NCI-H460 (cell line): ENCODE measurements at places on chromosomes 2 and 18.
A peak's percentile ranks its signal among the peaks of the same experiment; 100 is the strongest.

DNA sequence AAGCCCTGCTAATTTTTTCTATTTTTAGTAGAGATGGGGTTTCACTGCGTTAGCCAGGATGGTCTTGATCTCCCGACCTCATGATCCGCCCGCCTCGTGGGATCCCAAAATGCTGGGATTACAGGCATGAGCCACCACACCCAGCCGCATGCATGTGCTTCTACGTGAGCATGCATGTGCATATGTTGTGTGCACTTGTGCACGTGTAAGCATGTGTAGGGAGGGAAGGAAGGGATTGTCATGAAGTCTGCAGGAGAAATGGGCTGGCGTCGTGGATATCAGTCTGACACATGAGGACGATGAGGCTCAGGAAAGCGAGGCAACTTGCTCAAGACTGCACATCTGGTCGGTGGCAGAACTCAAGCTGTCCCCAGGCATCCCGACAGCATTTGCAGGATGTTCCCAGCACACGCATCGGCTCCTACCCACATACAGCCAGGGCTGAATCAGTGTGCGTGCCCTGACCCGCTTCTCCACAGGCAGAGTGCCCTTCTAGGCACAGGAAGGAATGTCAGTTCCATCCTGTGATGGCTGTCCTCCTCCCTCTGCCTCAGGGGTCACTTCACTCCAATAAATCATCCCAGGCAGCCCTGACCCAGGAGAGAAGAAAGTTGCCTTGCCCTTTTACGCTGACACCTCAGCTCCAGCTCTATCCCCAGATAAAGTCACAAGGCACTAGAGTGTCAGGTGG lies 49.9 kb upstream of the SLC14A2 start:
- no peak for DNase-seq

DNA sequence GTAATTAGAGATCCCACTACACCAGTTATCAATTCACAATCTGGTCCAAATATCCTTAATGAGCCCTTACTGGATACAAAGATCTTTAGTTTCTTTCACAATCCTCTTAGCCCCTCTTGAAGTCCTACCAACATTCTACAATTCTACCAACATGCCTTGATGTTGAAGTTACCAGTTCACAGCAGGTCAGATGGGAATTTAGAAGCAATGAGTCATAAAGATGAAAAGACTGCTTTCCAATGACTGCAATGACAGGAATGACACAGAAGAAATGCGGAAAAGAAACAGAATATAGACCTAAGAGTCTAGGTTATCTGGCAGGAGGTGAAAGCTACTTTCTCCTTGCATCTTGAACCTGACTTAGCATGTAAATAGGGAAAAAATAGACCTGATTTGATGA lies 24.5 kb downstream of the RTTN start:
- DNase-seq, result peak; percentile 22

DNA sequence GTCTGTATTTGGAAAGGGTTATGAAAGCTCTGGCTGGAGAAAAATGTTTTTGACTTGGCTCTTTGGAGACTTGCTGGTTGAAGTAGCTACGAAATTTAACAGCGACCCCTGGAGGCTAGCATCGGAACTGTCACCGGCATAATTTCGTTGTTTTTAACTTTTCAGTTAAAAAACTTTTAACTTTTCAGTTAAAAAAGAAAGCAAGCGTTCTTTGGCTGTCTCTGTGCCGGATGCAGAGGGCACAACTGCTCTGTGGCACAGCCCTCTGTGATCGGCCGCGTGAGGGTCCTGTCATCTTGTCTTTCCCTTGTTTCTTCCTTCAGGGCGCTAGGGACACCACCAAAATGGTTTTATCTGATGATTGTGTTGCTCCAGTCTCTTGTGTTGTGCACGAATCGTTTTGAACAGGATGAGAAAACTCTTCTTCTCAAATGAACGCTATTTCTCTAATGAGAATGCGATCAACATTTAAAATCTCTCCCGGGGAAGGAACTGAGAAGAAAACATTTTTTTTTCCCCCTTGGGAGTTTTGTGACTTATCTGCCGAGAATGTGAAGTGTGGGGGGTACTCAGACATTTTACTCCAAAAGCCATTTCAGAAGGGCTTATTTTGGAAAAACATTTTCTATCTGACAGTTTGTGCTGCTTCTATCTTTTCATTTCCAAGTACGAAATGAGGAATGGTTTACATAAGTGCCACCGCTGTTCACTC lies 57.1 kb downstream of the ADCYAP1 start:
- DNase-seq, result no peak

GRCh38 chr2:3430740-3431490 lies 51.4 kb downstream of the TRAPPC12 start:
- DNase-seq, result no peak

GRCh38 chr2:71498261-71498701 lies 44.9 kb downstream of the DYSF start:
- DNase-seq, result no peak

GRCh38 chr2:39492095-39492590 lies 55.1 kb upstream of the MAP4K3 start:
- peak; percentile 35 for DNase-seq

GRCh38 chr18:68734308-68734707 lies 19.4 kb upstream of the TMX3 start:
- no peak for DNase-seq

- DNase-seq, result no peak
These were observed 41.7 kb downstream of the POLR1A start for GRCh38 chr2:86064006-86064405.

DNA sequence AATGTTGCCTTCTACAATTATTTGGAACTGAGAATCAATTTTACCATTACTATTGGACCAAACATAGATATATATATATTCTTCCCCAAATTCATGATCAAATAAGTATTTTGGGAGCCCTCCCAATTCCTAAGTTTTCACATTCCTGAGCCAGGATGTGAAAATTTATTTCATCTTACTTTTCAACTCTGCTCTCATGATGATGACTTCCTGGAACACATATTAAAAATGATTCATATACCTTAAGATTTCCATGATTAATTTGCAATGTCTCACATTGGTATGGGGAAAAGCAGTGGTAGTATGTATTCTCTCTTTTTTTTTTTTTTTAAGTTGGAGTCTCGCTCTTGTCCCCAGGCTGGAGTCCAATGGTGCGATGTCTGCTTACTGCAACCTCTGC lies 596.1 kb upstream of the ZEB2 start:
- no peak for DNase-seq

GRCh38 chr2:117714110-117714509 lies 100.4 kb upstream of the DDX18 start:
- DNase-seq, result no peak

DNA sequence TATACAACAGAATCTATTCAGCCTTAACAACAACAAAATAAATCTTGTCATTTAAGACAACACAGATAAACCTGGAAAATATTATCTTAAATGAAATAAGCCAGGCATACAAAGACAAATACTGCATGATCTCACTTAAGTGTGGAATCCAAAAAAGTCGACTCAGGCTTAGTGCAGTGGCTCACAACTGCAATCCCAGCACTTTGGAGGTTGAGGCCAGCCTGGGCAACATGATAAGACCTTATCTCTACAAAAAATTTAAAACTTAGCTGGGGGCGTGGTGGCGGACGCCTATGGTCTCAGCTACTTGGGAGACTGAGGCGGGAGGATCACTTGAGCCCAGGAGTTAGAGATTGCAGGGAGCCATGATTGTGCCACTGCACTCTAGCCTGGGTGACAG lies 75.2 kb upstream of the RNU4ATAC start:
- no peak for DNase-seq

DNA sequence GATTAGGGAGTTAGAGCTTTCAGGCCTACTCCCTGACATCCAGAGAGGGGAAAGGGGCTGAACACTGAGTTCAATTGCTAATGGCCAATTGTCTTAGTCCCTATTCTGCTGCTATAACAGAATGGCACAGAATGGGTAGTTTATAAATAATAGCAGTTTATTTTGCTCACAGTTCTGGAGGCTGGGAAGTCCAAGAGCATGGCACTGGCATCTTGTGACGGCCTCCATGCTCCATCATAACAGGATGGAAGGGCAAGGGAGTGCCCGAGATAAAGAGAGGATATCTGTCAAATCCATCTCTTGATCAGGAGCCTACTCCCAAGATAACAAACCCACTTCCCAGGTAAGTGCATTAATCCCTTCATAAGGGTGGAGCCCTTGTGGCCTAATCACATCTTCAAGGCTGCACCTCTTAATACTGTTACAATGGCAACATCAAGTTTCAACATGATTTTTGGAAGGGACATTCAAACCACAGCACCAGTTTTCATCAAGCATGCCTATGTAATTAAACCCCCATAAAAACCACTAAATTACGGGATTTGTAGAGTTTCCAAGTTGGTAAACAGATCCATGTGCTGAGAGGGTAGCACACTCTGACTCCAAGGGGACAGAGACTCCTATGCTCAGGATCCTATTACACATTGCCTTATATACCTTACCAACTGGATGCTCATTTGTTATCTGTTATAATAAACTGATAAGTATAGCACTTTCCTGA lies 44.6 kb downstream of the BAZ2B start:
- DNase-seq, result no peak

DNA sequence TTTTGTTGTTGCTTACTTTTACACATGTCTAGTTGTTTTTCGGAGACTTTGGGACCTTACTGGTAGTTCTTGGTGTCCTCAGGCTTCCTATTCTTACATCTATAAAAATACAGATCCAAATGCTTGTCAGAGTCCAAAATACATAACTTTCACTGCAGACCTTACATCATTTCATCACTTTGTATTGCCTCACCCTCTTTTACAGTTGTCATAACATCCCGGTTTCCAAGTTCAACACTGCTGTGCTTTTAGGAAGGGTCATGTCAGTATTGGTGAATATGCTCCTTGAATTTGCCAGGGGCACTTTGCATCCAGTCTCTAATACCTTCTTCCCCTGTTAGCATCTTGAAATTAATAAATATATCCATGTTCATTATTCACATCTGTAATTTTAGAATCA lies 518.2 kb upstream of the RAB12 start:
- no peak for DNase-seq

DNA sequence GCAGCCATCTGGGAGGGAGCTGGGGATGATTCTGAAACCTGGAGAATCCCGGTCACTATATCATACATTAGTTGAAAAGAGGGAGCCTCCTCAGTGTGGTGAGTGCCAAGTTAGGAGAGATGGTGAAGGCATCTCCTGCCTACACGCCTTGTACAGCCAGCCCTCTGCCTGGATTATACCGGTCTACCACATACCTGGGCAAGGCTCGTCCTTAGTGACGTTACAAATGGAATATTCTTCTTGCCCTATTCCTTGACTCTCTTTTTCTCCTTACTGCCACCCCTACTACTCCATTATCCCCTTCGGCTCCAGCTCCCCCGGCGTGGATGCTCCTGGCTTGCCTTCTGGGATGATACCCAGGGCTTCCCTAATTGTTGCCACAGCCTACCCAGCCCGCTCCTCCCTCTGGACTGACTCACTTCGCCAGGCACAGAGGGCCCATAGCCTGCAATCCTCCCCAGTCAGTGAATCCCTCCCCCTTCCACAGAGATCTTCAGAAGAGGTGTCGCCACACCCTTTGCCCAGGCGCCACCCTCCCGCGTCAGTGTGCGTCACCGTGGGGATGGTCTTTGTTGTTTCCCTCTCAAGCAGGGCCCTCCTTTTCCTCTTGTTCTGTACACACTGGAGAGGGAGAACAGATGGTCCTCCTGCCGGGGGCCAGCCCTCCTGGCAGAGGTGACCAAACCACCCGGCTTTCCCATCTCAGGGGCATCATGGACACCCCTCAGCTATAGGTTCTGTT lies 115.2 kb upstream of the EPAS1 start:
- peak; percentile 60 for DNase-seq
